ENCODE measurements at places on chromosomes 6 and 20. TPM values are rescaled to one million over a fixed set of nuclear protein-coding genes. Genes with fewer than 3 reads are reported as not detected.

Gene CST7
- total RNA-seq: not detected

Gene CALHM6
- total RNA-seq: not detected

Gene HRH3
- total RNA-seq: not detected

Gene SPATS1
- 0.63 TPM for total RNA-seq

Gene BTBD9
- 10.9 TPM for total RNA-seq

Gene MEP1A
- total RNA-seq: not detected

Gene SLC22A2
- 0.18 TPM for total RNA-seq

Gene SRMS
- total RNA-seq: not detected

Gene SLC22A7
- not detected for total RNA-seq

Gene CHRNA4
- 0.11 TPM for total RNA-seq

Gene NFS1
- 39.3 TPM for total RNA-seq

Gene PAX1
- total RNA-seq: not detected

Gene ZMYND8
- 45.0 TPM for total RNA-seq

Gene ZSCAN31
- total RNA-seq: 5.0 TPM

Gene XKR7
- total RNA-seq: 0.04 TPM

Gene TBPL1
- 11.5 TPM for total RNA-seq

Gene PLCG1
- 67.4 TPM for total RNA-seq

Gene C20orf144
- total RNA-seq: not detected

Gene AIF1
- not detected for total RNA-seq

Gene MOCS1
- 21.5 TPM for total RNA-seq

Gene C20orf204
- total RNA-seq: 0.88 TPM

Gene BNIP5
- 0.12 TPM for total RNA-seq

Gene TRDN
- 33.1 TPM for total RNA-seq

Gene THEMIS
- total RNA-seq: not detected

Gene TRIM40
- not detected for total RNA-seq

Gene SNRPB
- 290 TPM for total RNA-seq

Gene PTCHD4
- 2.8 TPM for total RNA-seq

Gene COL19A1
- 0.27 TPM for total RNA-seq

Gene TRIM27
- 90.0 TPM for total RNA-seq

Gene LST1
- 1.7 TPM for total RNA-seq

Gene RFX6
- not detected for total RNA-seq

Gene CRISP3
- total RNA-seq: not detected

Gene HSPA1L
- total RNA-seq: 3.1 TPM
